NCI-H774 (cell line): ENCODE measurements at places on chromosomes 13 and 19.

DNA sequence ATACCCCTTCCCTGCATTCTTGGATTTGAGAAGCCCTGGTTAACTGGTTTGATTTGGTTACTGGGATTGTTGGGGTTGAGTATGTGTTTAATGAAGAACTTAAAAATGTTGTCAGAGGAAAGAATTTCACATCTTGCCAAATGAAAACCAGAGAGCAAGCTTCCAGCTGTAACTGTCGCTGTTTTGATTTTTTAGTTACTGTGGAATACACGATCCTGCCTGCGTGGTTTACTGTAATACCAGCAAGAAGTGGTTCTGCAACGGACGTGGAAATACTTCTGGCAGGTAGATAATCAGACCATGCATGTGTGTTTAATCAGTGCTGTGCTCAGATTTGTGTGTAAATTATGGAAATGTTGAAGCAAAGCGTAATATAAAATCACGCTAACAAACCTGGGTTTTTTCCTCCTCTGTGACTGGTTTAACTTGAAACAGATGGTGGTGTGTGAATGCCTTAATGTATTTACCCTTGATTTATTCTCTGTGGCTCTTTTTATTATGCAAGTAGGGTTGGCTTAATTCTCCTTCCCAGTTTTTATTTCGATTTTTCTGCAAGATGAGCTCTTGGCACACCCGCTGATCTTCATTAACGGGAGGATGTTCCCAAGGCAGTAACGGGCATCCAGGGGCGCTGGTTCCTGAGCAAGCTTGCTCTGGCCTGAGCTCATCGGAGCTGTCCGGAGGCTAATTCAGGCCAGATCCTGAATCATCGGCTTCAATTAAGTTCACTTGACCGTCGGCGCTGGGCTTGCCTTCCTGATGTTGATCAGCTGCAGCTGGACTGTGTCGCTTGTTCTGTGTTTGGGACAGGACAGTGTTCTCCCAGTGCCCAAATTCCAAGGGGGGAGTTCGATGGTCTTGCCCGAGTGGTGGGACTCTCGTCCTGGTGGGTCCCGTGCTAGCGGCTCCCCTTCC lies 16.0 kb downstream of the UPF1 start:
- no peak for DNase-seq

- DNase-seq, result peak; percentile 34
These were observed 87.6 kb downstream of the ARHGEF7 start for GRCh38 chr13:111202745-111203144.

DNA sequence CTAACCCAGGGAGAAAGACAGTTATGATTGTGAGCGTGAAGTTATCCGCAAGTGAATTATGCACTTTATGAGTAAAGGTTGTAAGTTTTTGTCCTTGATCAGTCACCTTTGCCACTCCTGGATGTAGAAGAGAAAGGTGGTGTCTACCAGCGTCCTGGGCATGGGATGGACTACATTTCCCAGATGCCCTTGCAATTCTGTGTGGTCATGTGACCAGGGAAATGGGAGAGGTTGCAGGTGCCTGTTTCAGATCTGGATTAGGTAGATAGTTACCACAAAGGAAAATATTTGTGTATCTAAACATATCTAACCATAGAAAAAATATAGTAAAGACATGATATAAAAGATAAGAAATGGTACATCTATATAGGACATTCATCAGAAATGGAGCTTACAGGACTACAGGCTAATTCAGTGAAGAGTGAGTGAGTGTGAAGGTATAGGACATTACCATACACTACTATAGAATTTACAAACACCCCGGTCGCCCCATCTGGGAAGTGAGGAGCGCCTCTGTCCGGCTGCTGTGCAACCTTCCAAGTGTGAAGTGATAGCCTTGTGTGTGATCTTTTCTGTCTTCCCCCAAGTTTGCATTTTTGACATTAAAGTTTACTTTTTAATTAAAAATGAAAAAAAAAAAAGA lies 51.6 kb upstream of the CACNA1A start:
- no peak for DNase-seq

DNA sequence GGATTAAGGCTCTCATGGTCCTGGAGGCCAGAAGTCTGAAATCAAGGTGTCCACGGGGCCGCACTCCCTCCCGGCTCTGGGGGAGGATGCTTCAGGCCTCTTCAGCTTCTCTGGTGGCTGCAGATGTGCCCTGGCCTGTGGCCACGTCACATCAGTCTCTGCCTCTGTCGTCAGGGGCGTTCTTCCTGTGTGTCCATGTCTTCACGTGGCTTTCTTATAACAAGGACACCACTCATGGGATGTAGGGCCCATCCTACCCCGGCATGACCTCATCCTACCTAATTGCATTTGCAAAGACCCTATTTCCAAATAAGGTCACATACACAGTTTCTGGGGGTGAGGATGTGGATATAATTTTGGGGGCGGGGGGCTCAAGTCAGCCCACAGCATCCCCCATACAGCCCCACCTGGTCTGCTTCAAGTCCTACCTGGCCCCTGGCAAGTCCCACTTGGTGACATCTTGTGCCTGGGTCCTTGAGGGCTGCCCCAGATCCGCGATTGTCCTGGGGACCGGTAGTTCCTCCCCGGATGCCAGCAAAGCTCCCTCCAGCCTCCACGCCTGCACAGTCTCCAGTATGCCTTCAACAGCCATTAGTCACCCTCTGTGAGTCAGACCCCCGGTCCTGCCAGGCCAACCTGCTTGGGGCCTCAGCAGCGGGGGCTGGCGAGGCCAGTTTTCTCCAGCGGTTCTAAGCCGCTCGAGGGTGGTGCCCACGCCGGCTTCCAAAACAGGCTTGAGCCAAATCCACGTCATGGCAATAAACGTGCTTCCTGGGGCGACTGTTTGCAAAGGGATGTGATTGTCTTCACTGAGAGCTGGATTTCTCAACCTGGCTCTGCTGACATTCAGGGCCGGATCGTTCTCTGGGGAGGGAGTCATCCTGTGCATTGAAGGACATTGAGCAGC lies 32.2 kb downstream of the MYO9B start:
- no peak for DNase-seq

GRCh38 chr13:51721496-51721895 lies 82.5 kb downstream of the DHRS12 start:
- DNase-seq, result no peak

DNA sequence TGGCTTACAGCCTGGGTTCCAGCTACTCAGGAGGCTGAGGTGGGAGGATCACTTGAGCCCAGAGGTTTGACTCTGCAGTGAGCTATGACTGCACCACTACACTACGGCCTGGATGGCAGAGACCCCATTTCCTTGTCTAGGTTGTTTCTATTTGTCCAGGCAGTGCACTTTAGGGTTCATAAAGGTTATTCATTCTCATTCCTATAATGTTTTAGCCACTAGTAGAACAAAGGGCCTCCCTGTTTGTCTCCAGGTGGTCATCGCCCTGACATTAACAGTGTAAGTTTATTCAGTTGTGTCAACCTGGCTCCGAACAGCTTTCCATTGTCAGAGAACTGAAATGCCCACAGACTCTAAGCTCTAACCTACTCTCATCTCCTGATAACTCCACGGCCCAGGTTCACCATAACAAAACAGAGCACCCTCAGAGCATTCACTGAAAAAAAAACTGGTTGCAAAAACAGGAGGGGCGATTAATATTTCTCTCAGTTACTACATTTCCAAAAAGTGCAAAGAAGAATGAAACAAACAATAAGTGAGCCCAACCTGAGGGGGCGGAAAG lies 37.1 kb downstream of the SMAD9 start:
- DNase-seq, result peak; percentile 19

DNA sequence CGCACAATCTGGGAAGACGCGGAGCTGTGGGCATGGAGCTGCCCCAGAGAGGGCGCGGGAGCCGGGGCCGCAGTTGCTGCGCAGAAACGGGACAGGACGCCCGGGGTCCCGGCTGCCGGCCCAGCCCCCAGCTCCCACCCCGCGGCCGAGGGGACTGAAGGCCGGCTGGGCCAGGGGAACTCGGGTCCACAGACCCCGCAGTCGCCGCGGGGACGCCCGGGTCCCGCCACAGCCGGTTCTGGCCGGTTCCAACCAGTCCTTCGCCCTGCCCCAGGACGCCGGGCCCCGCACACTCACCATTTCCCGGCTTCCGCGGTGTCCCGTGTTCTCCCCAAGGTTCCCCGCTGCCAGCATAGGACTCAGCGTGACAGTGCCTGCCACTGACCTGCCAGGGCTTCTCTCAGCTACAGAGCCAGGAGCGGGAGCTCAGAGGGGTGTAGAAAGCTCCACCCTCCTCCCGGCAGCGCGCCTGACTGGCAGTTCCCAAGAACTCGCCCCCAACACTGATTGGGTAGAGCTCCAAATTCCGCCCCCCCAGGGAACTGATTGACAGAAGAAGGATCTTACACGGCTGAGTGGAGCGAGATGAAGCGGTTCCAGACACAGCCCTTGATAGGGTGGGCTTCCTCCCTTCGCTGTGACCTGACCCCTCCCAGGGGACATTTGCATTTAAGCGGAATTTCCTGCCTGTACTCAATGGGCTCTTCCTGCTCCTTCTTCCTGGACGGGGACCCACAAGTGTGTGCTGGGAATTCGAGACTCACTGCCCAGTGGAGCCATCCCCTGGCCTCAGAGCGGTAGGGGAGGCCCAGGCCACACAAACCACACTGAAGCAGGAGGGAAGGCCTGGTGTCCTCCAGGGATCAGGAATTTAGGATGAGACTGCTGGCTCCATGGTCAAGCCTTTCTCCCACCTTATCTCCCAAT lies at the start of gene ZNF442:
ZNF442 (minus strand) TSS at position 448 of the 927 bp plus-strand sequence. CDS start 2,052 bp downstream, outside the sequence.
- DNase-seq, result peak; percentile 92
